ENCODE measurements at places on chromosomes 7 and 10.

GRCh38 chr10:57867241-57867640, 400.5 kb downstream of the IPMK start:
- no peak for DNase-seq

DNA sequence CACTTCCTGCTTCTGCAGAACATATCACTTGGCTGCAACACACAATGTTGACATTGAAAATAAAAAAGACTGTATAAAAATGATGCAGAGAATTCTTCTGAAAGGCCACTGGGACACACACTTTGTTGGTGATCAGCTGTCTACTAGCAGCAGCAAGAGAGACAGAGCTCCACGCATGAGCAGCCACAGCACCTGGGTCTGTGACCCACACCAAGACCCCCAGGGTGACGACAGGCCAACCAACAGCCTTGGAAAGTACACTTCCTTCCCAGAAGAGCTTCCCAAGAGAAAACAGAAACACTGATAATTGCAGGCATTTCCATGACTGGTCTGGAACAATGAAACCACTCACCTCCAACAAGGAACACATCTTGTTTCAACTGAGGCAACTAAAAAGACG, 239.0 kb downstream of the DIP2C start:
- DNase-seq = no peak

DNA sequence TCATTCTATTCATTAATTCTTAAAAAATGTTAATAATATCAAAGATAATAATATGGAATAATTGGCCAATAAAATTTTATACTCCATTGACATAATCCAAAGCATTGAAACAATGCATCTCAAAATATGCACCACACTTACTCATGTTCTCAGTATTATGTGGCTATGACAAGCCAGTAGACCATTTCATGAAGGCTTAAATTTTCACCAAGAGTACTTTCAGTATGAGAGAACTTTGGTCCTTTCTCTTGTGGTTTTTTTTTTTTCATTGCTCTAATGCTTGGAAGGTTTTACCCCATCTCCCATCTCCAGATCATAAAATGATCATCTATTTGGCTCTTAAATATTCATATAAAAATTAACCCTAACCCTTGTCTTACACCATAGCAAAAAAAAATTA, 45.5 kb upstream of the TMEM140 start:
- no peak for DNase-seq

- DNase-seq = no peak
Observed at GRCh38 chr10:114491933-114492332, 87.6 kb upstream of the AFAP1L2 start.

DNA sequence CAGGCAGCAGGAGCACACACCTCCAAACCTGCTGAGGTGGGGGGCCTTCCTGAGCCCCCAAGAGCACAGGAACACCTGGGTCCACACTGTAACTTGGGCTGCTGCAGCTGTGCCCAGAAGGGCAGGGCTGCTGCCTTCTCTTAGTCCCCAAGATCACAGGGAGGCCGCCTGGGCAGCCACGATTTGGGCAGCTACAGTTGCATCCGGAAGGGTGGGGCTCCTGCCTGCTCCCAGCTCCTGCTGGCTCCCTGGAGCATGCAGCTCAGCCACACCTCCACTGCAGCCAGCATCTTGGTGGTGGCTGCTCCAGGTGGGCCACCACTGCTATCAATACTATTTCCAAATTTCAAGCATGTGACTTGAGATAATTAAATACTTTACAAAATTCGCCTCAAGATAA, 38.5 kb upstream of the AGMO start:
- no peak for DNase-seq

Measured in colonic mucosa (tissue), 4 donors.